Heart left ventricle (tissue), 16 donors: ENCODE measurements at places on chromosomes 7 and 10.

GRCh38 chr7:33109005-33109757 lies at the start of gene RP9:
Gene RP9, minus strand, starts transcription at chr7:33109404. Its CDS starts 32 bp downstream, at chr7:33109372.
- peak; percentile 60 for DNase-seq

DNA sequence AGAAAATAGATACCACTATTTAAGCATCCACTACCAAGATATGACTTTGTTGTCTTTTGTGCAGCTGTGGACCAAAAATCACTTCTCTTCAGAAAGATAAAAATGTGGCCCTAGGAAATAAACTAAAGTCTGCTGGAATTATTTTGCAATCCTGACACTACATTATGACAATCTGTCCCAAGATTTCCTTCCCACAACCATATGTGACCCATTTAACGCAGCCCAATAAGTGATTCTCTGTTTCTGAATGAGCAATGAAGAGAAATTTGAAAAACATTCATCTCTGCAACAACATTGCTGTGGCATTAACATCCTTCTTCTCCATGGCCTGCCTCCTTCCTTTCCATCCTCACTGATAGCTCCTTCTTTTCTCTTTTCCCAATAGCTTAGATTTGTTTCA lies 212.0 kb downstream of the TSPAN12 start:
- DNase-seq = no peak

DNA sequence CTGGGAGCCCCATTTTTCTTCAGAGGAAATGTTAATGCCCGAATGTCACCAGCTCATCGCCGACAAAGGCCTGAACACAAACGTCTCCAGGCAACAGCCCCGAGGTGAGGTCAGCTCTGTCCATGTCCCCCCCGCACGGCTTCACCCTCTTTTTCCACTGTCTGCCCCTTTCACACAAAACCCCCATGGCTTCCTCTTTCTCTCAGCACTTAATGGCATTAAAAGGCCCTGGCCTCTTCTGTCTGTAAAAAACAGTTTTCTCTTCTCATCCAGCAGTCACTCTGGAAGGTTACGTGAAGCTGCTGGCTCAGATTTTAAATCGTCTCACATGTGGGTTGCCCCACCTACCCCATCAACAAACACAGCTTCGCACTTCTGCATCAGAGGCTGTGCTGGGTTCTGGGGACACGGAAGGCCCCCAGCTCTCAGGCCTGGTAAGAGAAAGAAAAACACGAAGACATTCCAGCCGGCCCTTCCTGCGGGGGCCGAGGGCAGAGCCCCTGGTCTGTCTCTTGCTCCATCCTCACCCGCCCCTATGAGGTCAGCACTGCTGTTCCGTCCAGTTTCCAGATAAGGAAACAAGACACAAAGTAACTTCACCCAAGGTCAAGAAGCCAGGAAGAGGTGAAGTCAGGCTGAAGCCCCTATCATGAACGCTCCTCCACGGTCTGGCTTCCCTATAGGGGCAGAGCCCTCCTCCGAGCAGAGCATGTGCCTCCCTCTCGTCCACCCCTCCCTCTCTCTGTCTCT lies 91.1 kb upstream of the PDGFA start:
- no peak for DNase-seq

DNA sequence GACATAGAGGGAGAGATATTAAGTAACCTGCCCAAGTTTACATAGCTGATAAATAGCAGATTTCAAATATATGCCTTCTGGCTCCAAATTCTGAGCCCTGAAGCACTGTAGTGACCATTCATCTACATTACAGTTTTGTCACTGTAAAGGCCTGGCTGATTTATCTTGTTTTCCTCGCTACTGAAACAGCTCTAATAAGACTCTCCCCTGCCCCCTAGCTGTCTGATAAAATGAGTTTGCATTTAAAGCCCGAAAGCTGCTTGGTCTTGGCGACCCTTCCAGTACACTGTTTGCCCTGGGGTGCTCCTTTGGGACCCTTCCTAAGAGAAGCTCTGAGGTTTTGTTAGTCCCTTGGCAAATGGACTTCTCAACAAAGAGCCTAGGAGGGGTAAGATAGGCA lies 59.7 kb upstream of the RAB11FIP2 start:
- DNase-seq = no peak

- no peak for DNase-seq
Observed at GRCh38 chr10:79608505-79609375, 2.0 kb upstream of the SFTPA1 start.

DNA sequence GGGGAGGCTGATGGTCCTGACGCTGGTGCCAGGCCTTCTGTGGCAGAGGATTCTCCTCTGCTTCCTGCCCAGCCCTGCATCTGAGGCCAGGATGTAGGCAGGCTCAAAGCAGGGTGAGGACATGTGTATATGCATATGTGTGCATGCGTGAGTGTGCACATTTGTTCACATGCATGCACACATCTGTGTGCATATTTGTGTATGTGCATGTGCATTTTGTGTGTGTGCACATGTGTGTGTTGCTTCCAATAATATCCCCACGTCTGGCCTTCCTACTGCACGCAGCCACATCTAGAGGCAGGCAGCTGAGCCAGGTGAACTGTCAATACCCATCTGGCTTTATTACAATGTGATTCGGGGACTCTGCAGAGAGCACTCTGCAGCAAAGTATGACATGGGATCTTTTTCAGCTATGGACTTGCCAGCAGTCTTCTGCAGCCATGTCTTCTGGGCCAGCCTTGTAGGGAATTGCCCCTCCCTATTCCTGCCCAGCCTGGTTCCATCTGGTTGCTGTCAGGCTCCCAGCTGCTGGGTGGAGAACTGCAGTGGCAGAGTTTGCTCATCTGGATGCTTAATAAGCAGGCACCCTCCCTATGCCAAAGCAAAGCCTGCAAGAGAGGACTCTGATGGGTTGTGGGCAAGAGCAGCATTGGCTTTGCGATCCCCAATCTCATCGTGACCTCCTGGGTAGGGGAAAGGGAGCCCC lies 140.7 kb downstream of the PFKFB3 start:
- no peak for DNase-seq

- no peak for DNase-seq
Observed at GRCh38 chr7:38438970-38439369, 165.5 kb upstream of the TARP start.

GRCh38 chr7:141272417-141272816 lies 198.6 kb downstream of the TMEM178B start:
- DNase-seq = no peak

DNA sequence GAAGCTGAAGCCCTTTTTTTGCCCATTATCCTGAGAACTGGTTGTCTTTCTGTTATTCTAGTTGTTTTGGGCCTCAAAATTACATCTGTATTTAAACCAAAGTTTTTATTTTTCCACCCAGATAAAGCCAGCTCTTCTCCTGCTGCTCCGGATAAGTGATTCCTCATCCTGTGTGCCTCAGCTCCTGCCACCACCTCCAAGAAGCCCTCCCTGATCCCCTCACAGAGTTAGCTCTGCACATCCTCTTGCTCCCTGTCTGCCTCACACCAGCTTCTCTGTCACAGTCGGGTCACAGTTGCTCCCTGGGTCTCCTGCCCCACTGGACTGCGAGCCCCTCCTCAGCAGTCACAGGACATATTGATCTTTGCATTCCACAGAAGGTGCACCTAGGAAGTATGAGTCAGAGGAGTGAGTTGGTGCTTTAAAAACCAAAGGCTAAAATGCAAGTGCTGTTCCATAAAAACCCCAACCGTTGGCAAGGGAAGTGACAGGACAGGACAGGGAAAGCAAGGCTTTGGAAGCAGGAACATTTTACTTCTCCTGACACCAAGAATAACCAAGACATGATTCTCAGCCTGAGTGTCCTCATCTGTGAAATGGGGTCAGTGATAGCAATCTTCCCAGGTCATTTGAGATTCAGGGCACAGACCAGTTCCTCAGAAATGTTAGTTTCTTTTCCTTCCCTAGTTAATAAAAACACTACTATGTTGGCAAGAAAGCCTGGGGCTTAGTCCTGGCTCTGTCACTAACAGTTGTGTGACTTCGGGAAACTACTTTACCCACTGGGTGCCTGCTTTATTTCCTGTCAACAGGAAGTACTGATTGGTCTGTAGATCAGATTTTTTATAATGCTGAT lies 36.5 kb upstream of the EEPD1 start:
- DNase-seq = no peak

DNA sequence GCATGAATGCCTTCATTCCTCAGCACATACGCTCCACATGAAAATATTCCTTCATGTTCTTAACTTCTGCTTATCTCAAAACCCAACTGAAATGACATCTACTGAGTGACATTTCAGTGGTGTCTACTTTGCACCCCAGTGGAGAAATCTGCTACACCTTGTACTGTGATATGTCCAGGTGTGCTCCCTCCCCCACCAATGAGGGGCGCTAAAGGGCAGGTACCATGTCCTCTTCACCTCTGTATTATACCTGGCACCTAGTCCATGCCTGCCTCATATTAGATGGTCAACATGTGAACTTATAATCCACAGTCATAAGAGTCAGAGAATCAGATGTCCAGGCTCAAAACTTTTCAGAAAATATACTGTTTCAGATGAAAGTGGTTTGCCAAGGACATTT lies 2.1 kb downstream of the PAXIP1 start:
- DNase-seq = no peak
